ENCODE measurements at places on chromosomes 7 and 10.

- no peak for DNase-seq
These were observed 873.9 kb upstream of the MBL2 start for GRCh38 chr10:53646525-53646924.

DNA sequence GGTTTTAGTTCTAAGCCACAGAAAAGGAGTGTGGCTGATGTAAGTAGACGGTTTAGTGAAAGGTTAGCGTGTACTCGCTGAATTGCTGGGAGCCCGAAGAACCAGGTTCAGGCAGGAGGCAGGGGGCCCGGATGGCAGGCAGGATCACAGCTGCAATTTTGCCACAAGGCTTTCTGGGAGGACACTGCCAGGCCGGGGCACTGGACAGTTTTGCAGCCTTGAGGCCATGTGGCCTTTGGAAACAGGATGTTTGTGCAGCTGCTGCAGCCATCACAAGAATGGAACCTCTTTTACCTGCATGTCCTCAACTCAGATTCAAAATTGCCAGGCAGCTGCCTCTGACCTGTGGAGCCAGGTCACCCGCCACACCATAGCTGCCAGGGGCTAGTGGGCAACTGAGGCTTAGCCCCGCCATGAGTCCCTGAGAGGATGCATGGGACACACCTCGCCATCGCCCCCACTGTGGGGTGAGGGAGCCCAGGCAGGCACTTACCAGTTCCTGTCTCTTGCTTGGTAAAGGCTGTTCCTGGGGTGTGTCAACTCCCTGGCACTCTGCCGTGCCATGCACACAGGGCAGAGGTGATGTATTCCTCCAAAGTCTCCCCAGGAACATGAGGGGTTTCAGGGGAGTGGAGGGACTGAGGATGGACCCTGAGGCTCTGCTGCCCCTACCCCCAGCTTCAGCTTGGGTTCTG lies 188.6 kb downstream of the RPS24 start:
- DNase-seq = no peak

DNA sequence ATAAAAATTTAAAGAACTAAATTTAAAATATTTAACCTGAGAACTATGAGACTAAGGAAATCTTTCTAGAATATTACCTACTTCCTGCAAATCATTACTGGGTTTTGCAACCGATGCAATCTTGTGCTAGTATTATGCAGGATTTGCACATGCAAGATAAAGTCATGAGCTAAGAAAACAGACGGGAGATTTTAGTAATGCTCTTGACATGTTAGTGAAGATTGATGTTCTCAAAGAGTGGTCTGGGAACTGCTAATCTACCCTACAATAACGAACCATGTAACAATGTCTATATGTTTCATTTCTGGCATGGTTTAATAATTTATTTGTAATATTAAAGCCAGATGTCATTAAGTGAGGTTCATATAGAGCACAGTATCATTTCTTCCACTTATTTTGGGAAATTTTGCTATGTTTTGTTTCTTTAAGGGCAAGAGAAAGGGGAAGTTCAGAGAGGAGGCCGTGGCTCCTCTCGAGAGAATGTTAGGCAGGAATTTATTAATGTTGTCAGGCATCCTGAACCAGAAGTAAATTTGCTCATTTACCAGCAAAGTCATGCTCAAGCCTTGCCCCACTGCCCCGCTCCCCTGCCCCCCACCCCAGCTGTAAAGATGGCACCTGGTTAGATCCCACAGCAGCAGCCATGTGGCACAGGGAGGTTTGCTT lies 22.8 kb downstream of the LRRC17 start:
- no peak for DNase-seq

- DNase-seq = no peak
These were observed 32.2 kb downstream of the CALML5 start for GRCh38 chr10:5467207-5467535.

DNA sequence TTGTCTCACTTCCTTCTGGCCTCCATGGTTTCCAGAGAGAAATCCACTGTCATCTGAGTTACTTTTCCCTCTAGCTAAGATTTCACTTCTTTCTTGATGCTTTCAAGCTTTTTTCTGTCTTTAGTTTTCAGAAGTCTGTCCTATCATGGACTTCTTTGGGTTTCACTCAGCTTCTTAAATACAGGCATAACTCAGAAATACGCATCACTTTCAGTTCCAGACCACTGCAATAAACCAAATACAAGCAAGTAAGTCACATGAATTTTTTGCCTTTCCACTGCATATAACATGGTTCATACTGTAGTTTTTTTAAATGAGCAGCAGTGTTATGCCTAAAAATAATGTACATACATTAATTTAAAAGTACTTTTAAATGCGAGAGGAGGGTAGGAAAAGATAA lies 48.7 kb downstream of the STK17A start:
- no peak for DNase-seq

- DNase-seq = no peak
These were observed 50.0 kb downstream of the ESYT2 start for GRCh38 chr7:158779061-158780000.

GRCh38 chr10:84634636-84635035 lies 306.2 kb downstream of the CCSER2 start:
- no peak for DNase-seq

DNA sequence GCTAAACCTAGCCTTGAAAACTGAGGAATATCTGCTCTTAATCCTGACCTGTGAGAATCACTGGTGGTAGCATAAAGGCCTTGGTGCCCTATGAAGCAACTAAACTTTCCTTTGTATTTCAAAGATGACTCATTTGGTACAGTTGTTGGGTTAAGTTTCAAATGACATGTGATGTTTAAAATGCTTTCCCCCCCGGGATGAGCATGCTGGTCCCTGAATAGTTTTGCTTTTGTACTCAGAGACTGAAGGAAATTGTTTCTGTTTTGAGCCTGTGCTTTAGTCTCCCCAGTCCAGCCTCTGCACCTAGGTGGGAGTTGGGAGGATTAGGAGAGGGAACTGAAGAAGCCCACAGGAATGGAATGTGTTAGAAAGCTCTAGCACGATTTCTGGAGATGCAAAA lies 258.9 kb upstream of the NPY start:
- DNase-seq = no peak

GRCh38 chr7:113715981-113716856 lies 202.6 kb downstream of the PPP1R3A start:
- no peak for DNase-seq

DNA sequence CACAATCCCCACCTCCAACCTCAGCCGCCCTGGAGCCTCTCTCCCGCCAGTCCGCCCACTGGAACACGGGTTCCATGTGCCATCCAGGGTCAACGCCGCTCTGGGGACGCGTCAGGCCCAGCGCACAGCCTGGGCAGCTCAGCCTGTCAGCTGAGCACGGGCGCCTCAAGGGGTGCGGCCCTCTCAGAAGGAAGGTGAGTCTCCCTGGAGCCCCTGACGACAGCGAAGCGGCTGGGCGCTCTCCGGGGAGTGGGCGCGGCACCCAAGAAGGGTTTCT lies 1.2 kb upstream of the SLC18A3 start:
- DNase-seq = no peak

- no peak for DNase-seq
These were observed 199.5 kb downstream of the SKAP2 start for GRCh38 chr7:26664735-26665416.

- DNase-seq = no peak
These were observed 88.6 kb downstream of the NRG3 start for GRCh38 chr10:81963606-81964005.

GRCh38 chr7:3943779-3944520 lies 642.9 kb downstream of the SDK1 start:
- DNase-seq = no peak

GRCh38 chr10:78209970-78210369 lies 176.3 kb downstream of the RPS24 start:
- DNase-seq = no peak

GRCh38 chr7:28151965-28152364 lies 28.6 kb downstream of the JAZF1 start:
- no peak for DNase-seq

- DNase-seq = no peak
These were observed 108.2 kb downstream of the CHRM2 start for GRCh38 chr7:136976504-136977251.

DNA sequence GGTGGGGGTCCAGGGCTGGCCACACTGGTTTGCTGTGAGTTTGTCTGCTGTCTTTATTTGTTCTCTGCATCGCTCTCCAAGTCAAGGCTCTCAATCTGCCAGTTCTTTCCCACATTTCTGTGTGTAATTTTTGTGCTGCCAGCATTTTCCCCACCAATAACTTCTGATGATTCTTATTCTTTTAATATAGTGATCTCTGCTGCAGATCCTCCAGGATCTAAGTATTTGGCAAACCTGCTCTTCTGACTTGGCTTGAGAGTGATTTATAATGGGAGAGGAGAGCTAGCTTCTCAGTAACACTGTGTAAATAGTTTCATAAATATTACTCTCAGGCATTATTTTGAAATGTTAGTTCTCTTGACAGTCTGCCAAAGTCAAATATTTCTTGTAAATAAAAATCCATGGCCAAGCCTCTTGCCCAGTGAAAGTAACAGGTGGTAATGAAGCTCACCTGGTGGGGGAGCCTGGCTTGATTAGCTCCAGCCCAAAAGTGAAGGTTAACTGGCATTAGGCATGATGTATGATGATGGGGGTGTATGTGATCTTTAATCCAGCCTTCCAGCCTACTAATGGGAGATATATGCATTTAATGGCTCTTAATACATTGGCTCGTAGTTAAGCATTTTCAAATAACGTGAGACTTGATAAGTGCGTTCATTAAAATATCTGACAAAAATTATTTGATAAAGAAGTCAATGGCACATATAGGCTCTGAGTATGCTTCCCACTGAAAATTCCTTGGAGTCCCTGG lies 1055.9 kb downstream of the KCNMA1 start:
- DNase-seq = no peak

- DNase-seq = no peak
These were observed 3.0 kb upstream of the GIMAP5 start for GRCh38 chr7:150734254-150734653.

DNA sequence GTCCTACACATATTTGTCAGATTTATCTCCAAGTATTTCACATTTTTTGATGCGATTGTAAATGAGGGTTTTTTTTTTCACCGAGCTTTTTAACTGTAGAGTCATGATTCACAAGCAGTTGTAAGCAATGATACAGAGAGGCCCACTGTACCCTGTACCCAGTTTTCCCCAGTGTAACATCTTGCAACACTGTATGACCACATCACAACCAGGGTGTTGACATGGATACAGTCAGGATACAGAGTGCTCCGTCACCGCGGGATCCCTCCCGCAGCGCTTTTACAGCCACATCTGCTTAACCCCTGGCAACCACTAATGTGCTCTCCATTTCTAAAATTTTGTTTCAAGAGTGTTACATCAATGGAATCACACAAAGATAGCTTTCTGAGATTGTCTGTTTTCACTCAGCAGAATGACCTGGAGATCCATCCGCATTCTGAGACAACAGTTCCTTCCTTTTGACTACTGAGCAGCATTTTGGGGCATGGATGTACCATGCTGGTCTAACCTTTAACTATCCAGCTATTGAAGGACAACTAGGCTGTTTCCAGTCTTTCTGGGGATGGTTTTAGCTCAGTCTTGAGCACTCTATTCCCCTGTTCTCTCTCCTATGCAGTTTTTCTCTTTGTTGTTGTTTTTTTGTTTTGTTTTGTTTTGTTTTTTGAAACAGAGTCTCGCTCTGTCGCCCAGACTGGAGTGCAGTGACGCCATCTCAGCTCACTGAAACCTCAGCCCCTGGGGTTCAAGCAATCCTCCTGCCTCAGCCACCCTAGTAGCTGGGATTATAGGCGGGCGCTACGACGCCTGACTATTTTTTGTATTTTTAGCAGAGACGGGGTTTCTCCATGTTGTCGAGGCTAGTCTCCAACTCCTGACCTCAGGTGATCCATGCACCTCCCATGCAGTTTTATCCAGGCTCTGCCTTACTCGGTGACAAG lies 25.9 kb downstream of the GPRIN2 start:
- DNase-seq = no peak

- DNase-seq = no peak
These were observed 21.8 kb upstream of the LRRC4 start for GRCh38 chr7:128053023-128053422.

DNA sequence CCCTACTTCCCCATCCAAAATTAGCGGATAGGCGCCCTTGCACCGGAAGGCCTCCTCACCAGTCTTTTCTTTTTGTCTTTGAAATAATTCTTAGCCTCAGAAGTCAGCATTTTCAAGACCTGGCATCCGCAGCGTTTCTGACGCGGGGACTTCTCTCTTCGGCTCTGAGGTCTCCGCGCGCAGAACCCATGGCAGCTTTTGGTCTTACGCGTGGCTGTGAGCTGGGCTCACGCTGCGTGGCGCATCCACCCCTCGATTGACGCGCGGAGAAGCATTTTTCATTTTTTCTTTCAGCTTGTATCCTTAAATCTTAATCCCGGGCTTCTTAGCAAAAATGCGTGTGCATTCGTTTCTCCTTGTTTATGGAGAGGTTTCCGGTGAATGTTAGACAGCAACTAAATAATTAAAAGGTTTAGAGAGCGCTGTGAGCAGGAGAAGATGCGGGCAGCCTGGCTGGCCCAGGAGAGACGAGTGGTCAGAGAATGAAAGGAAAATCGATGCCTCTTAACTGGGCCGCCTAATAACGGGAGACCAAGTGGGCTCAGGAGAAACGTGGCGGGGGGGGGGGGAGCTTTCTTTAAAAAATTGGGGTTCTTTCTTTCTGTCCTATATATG lies 2.0 kb upstream of the GATA3 start:
- no peak for DNase-seq

- no peak for DNase-seq
These were observed 7.8 kb upstream of the UBE2D1 start for GRCh38 chr10:58326967-58327381.

DNA sequence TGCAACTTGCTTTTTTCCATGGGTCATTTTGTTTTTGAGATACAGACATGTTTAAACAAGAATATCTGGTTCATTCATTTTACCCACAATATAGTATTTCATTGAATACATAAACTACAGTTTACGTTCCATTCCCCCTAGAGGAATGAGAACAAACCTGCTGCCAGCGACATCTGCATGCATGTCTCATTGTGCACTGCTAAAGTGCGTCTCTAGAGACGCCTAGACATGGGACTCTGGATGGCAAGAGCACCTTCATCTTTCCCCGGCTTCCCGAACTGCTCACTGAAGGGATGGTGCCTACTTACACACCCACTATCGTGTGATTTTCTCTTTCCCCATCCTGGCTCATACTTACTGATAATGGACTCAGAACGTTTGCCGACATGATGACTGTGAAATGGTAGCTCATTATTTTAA lies 1.2 kb upstream of the ZNF777 start:
- no peak for DNase-seq

DNA sequence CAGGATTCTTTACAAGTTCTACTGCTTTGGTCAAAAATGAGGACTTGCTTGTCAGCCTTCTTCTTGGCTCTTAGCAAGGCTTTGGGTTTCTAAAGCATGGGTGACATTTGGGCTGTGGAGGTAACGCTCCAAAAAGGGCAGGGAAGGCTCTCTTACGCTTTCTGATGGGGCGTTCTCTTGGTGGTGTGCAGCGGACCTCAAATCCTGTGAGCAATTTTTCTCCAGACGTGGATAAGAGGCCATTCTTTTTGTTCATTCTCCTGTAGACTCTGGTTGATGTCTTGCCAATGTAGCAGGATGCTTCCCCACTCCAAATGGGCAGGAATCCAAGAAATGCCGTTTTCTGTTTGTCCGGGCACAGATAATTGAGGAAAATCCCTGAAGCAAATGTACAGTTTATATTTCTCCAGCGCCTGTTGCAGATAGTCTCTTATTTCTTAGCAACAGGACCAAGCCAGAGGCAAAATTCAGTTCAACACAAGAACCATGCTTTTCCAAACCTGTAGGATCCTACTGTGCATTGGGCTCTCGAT lies 138.4 kb upstream of the NFE2L3 start:
- no peak for DNase-seq

All from stimulated activated CD4-positive, alpha-beta T cell treated with anti-CD3 and anti-CD28 coated beads, Interleukin-1b, Interleukin-23, amount 100 ng/mL, for 1 hour (primary cell).